Articular chondrocyte of knee joint (primary cell): ENCODE measurements at places on chromosomes 2 and 18. TPM values are rescaled to one million over a fixed set of nuclear protein-coding genes. Genes with fewer than 3 reads are reported as not detected.

The SERPINB11 gene
- total RNA-seq, result not detected in 2 replicates

The SLC23A3 gene
- total RNA-seq, result 1.8 and 2.2 TPM in 2 replicates

The SIX3 gene
- not detected in 2 replicates for total RNA-seq

The RTP5 gene
- not detected in 2 replicates for total RNA-seq

The ASAP2 gene
- total RNA-seq, result 66.1 and 69.8 TPM in 2 replicates

The RIT2 gene
- not detected in 2 replicates for total RNA-seq

The DPP10 gene
- not detected in 2 replicates for total RNA-seq

The ZNF512 gene
- total RNA-seq, result 25.6 and 25.9 TPM in 2 replicates

The CDK5R2 gene
- not detected in 2 replicates for total RNA-seq

The KLHL29 gene
- total RNA-seq, result 13.1 and 14.1 TPM in 2 replicates

The HOXD12 gene
- not detected in 2 replicates for total RNA-seq

The FBXO36 gene
- 6.5 and 6.8 TPM in 2 replicates for total RNA-seq

The BCL11A gene
- 0.78 and 1.2 TPM in 2 replicates for total RNA-seq

The SCG2 gene
- total RNA-seq, result 5.4 and 6.8 TPM in 2 replicates

The ALPG gene
- not detected in 2 replicates for total RNA-seq

The NMUR1 gene
- total RNA-seq, result under 0.01 and 0.26 TPM in 2 replicates

The ABCG8 gene
- total RNA-seq, result not detected in 2 replicates

The LYPD1 gene
- 0.76 TPM in 1 of 2 replicates, not detected in the other for total RNA-seq

The AGXT gene
- not detected in 2 replicates for total RNA-seq

The SP140L gene
- total RNA-seq, result 10.1 and 18.9 TPM in 2 replicates

The ASXL2 gene
- total RNA-seq, result 18.8 and 22.6 TPM in 2 replicates

The CRYGD gene
- not detected in 2 replicates for total RNA-seq

The XIRP2 gene
- total RNA-seq, result under 0.01 TPM in 1 of 2 replicates, not detected in the other

The ANKRD30B gene
- under 0.01 TPM in 1 of 2 replicates, not detected in the other for total RNA-seq

The ELOA2 gene
- not detected in 2 replicates for total RNA-seq

The CLIP4 gene
- 65.2 and 77.1 TPM in 2 replicates for total RNA-seq

The BCL2L11 gene
- 4.6 and 7.2 TPM in 2 replicates for total RNA-seq

The EFR3B gene
- total RNA-seq, result 2.4 and 5.4 TPM in 2 replicates

The MPHOSPH10 gene
- total RNA-seq, result 20.5 and 20.9 TPM in 2 replicates

The DNER gene
- total RNA-seq, result 0.78 and 1.7 TPM in 2 replicates

The TPRKB gene
- 29.3 and 37.3 TPM in 2 replicates for total RNA-seq

The C2orf74 gene
- total RNA-seq, result 10.9 and 11.0 TPM in 2 replicates

The ALK gene
- not detected in 2 replicates for total RNA-seq

The DYNAP gene
- total RNA-seq, result not detected in 2 replicates

The KLF11 gene
- total RNA-seq, result 5.4 and 7.7 TPM in 2 replicates

The POTEI gene
- not detected in 2 replicates for total RNA-seq

The UGT1A4 gene
- not detected in 2 replicates for total RNA-seq

The MYO3B gene
- total RNA-seq, result under 0.01 and 0.13 TPM in 2 replicates

The CCDC88A gene
- 119 and 126 TPM in 2 replicates for total RNA-seq

The SPATA3 gene
- total RNA-seq, result not detected in 2 replicates

The COL3A1 gene
- total RNA-seq, result 2,175 and 2,668 TPM in 2 replicates

The SLC9A4 gene
- total RNA-seq, result not detected in 2 replicates

The IL1F10 gene
- total RNA-seq, result not detected in 2 replicates
